ENCODE measurements at places on chromosomes 16 and 17. TPM values are rescaled to one million over a fixed set of nuclear protein-coding genes. Genes with fewer than 3 reads are reported as not detected.

VMO1 gene
- 4.3 TPM for total RNA-seq

CCDC144A gene
- total RNA-seq = 1.5 TPM

DNA sequence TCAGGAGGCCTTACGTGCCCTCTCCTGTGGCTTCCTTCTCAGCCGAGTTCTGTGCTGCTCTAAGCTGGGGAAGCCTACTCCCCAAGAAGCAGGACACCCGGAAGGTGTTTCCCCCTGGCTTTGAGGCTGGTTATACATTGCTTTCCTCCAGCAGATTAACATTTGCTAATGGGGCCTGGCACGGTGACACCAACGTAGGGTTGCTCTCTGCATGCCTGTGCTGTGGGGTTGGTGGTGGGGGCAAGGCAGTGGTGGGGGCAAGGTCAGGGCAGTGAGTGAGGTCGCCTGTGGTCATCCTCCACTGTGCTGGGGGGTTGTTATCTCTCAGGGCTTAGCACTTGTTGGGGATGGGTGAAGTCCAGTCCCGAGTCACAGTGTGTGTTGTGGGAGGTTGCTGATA, 4.2 kb downstream of the USP6 start:
- DNase-seq = no peak
- H3K36me3 ChIP-seq = no peaks in the 10 kb centered on the region
- no peak overlapping the region for H3K4me3 ChIP-seq
- H3K4me1 ChIP-seq = peaks cover 8% of the 10 kb centered on the region
- H3K27ac ChIP-seq = no peak overlapping the region
- H3K27me3 ChIP-seq = no peaks in the 10 kb centered on the region

GRCh38 chr17:5019475-5019956, 15.7 kb downstream of the SLC52A1 start:
- peaks cover 3% of the 10 kb centered on the region for H3K36me3 ChIP-seq
- no peaks in the 10 kb centered on the region for H3K4me1 ChIP-seq
- no peak overlapping the region for H3K27ac ChIP-seq
- H3K4me3 ChIP-seq = no peak overlapping the region

DNA sequence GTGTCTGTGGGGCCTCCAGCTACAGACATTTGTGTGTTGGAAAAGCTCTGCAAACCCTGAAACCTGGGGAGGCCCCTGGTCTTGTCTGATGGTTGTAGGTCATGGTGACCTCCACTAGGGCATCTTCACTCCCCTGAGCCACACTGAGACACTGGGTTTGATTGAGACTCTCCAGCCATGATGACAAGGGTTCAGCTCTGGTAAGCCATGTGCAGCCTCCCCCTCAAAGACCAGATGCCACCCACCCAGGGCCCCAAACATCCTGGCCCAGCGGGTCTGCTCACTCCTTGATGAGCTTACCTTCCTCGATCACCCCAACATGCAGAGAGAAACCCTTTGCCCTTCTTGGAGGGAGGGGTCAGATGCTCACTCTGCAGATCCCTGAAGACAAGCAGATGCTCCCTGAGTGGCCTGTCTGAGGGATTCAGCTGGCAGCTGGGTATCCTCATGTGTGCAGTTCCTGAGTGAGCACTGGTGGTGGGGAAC, 101.6 kb downstream of the METRNL start:
- peak; percentile 9 for DNase-seq
- H3K4me3 ChIP-seq = no peak overlapping the region
- no peak overlapping the region for H3K27ac ChIP-seq
- H3K4me1 ChIP-seq = peaks cover 2% of the 10 kb centered on the region
- peaks cover 10% of the 10 kb centered on the region for H3K27me3 ChIP-seq

GRCh38 chr16:3215601-3216262, 19.2 kb downstream of the ZNF200 start:
- DNase-seq = no peak
- no peak overlapping the region for H3K27ac ChIP-seq
- no peaks in the 10 kb centered on the region for H3K36me3 ChIP-seq
- no peaks in the 10 kb centered on the region for H3K27me3 ChIP-seq

DNA sequence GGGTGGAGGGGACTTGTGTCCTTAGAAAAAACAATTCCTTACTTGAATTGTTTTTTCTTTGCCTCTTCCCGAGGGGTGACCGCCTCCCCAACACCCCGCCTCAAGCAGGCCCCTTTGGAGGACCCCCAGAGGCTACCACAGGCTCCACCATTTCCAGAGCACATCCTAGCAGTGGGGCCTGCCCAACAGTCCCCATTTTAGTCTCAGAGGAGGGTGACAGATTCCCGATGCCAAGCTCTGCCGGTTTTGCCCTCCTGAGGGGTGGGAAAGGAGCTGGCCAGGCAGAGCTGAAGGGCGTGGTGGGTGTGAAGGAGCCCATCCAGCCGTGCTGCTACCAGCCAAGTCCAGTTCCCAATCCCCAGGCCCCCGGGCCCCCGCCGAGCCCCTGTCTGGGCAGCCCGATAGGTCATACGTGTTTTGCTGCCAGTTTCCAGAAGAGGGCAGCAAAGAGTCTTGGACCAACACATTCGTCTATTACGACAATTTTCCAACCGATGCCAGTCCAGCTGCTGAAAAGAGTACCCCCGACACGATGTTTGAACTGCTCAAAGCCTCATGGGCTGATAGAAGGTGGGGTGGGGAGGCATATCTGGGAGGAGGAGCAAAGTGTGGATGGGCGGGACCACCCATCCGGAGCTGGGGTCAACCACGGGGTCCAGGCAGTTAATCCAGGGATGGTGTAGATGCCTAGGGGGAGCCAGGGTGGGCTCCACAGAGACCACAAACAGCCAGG, 18.8 kb upstream of the GAA start:
- peaks cover 6% of the 10 kb centered on the region for H3K4me1 ChIP-seq
- peaks cover 9% of the 10 kb centered on the region for H3K27me3 ChIP-seq
- no peaks in the 10 kb centered on the region for H3K36me3 ChIP-seq
- no peak overlapping the region for H3K27ac ChIP-seq

DNA sequence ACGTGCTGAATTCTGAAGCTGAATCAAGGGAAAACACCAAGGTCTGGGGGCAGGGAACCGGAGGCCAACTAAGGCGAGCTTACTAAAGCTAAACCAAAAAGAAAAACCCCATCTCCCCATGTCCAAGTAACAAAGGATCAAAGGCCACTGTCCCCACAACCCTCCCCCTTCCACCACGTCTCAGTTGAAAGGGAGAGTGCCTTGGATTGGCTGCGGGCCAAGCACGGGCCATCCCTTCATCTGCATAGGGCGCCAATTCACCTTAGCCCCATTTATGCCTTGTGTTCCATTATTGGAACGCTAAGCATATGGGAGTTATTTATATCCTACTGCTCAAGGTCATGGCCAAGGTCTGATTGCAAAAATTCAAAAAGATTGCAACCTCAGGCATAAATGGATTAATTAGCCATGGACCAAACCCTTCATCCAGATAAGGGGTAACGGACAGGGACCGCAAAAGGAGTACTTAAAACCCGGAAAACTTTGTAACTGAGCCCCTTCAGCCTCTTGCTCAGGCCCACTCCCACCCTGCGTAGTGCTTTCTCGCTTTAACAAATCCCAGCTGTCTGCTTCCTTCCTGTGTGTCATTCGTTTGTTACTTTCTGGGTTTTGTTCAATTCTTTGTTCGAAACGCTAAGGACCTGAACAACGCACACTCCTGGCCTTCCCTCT, 740 bp upstream of the ATP6V0D1 start:
- H3K4me1 ChIP-seq = no peaks in the 10 kb centered on the region
- H3K4me3 ChIP-seq = peak overlapping the region; percentile 82
- H3K27me3 ChIP-seq = no peaks in the 10 kb centered on the region
- DNase-seq = peak; percentile 37
- H3K36me3 ChIP-seq = no peaks in the 10 kb centered on the region

SNAI3 gene
- total RNA-seq = 0.47 TPM

DNA sequence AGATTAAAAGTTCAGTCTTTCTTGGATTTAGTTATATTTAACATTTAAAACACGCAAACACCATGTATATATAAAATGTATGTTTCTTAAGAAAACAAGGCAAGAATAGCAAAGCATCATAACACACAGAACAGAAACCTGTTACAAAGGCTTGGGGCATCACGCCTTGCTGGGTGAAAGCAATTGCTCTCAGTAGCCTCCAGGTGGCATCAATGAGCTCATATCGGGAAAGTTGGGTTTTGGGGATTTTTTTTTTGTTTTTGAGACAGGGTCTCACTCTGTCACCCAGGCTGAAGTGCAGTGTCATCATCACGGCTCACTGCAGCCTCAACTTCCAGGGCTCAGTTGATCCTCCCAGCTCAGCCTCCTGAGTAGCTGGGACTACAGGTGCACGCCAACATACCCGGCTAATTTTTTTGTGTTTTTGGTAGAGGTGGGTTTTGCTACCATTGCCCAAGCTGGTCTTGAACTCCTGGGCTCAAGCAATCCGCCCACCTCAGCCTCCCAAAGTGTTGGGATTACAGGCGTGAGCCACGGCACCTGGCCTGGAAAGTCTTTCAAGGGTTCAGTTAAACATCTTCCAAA, 56.9 kb downstream of the CYB5D2 start:
- no peaks in the 10 kb centered on the region for H3K27me3 ChIP-seq
- H3K4me3 ChIP-seq = no peak overlapping the region
- DNase-seq = peak; percentile 62
- H3K4me1 ChIP-seq = no peaks in the 10 kb centered on the region
- H3K27ac ChIP-seq = no peak overlapping the region

DNA sequence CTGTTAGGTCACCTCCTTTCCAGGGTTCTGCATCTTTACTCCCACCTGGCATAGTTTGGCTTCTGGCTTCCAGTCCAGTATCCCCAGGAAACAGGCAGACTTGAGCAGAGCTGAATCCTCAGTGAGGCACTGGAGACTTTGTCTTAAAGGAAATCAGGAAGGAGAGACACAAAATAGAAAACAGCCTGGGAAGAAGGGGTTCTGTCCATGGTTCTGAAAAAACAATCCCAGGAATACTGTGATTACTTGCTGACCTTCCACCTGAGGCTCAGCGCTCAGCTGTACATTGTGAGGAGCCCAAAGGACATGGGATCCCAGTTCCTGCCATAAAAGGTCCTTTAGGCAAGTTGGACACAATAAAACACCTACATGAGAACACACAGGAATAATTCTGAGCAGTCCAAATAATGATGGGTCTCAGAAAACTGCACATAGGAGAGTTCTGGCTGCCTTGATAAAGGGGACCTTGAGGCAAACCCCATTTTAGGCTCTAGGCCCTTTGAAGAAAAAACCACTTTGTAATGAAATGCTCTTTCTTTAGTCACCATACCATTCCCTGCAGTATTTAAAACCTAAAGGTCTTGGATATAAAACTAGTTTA, 81.4 kb upstream of the CRHR1 start:
- H3K4me1 ChIP-seq = no peaks in the 10 kb centered on the region
- H3K27me3 ChIP-seq = no peaks in the 10 kb centered on the region
- DNase-seq = no peak
- H3K36me3 ChIP-seq = no peaks in the 10 kb centered on the region
- no peak overlapping the region for H3K4me3 ChIP-seq
- no peak overlapping the region for H3K27ac ChIP-seq

DNA sequence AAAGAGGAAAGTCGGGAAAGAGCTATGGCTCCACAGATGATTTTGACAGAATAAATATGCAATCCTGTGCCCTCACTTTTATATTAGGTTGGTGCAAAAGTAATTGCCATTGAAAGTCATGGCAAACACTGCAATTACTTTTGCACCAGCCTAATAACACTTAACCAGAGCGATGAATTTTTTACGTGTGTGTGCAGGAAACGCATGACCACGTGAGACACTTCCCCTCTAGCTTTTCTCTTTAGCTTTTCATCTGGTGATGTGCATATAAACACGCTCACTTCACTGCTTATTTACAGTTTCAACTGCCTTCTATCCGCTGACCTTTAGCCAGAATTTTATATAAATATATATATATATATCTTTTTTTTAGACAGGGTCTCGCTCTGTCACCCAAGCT, 216.3 kb upstream of the PSMD7 start:
- H3K4me3 ChIP-seq = no peak overlapping the region
- no peaks in the 10 kb centered on the region for H3K36me3 ChIP-seq
- no peak overlapping the region for H3K27ac ChIP-seq
- H3K27me3 ChIP-seq = no peaks in the 10 kb centered on the region
- DNase-seq = no peak

GSDMA gene
- total RNA-seq = not detected

- H3K4me1 ChIP-seq = no peaks in the 10 kb centered on the region
- no peak overlapping the region for H3K27ac ChIP-seq
- H3K27me3 ChIP-seq = peaks cover 7% of the 10 kb centered on the region
- H3K4me3 ChIP-seq = no peak overlapping the region
- DNase-seq = no peak
Measured at GRCh38 chr17:35167666-35168065, 20.0 kb downstream of the UNC45B start.

RAMP2 gene
- not detected for total RNA-seq

DNA sequence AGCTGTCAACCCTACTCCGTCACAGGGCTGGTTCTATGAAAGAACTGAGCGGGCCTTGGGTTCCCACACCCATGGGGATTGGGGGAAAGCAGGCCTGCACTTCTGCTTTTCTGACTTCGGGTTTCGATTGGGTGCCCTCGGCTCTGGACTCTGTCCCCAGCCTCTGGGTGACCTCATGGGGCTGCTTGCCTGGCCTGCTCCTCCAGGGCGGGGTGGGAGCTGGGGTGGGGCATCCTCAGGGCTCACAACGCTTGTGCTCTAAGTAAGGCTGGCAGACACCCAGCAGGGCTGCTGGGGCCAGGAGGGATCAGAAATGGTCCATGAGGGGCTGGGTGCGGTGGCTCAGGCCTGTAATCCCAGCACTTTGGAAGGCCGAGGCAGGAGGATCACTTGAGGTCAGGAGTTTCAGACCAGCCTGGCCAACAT, 19.2 kb downstream of the ARHGAP27 start:
- H3K4me1 ChIP-seq = no peaks in the 10 kb centered on the region
- no peak overlapping the region for H3K4me3 ChIP-seq
- no peak overlapping the region for H3K27ac ChIP-seq
- no peaks in the 10 kb centered on the region for H3K27me3 ChIP-seq
- no peaks in the 10 kb centered on the region for H3K36me3 ChIP-seq

WNT9B gene
- not detected for total RNA-seq

GRCh38 chr17:42667088-42667951, 8.2 kb downstream of the TUBG2 start:
- no peak overlapping the region for H3K27ac ChIP-seq
- DNase-seq = no peak
- no peaks in the 10 kb centered on the region for H3K4me1 ChIP-seq
- peaks cover 17% of the 10 kb centered on the region for H3K36me3 ChIP-seq

EFNB3 gene
- 4.1 TPM for total RNA-seq

DNA sequence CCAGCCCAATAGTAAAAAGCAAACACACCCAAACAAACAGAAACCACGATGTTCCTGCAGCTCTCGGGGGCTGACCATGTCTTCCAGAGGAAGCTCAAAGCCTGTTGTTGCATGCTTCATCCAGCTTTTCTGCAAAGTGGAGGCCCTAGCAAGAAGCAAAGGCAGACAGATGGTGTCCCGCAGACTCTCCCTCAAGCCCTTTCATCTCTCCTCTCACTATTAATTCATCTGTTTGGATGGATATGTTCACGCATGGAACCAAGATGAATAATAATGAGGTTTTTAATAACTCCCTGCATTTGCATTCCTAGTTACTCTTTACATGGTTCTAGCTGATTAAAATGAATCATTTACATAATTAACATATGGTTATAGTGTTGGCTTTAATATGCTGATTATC, 36.6 kb downstream of the RBFOX1 start:
- H3K27me3 ChIP-seq = no peaks in the 10 kb centered on the region
- peaks cover under 1% of the 10 kb centered on the region for H3K4me1 ChIP-seq
- no peak overlapping the region for H3K4me3 ChIP-seq
- H3K27ac ChIP-seq = no peak overlapping the region

- H3K27me3 ChIP-seq = no peaks in the 10 kb centered on the region
- no peak overlapping the region for H3K4me3 ChIP-seq
- peaks cover 26% of the 10 kb centered on the region for H3K4me1 ChIP-seq
- H3K36me3 ChIP-seq = no peaks in the 10 kb centered on the region
- H3K27ac ChIP-seq = no peak overlapping the region
Measured at GRCh38 chr17:13544765-13545164, 57.0 kb downstream of the HS3ST3A1 start.
